ENCODE measurements at places on chromosomes 2 and 18. TPM values are rescaled to one million over a fixed set of nuclear protein-coding genes. Genes with fewer than 3 reads are reported as not detected.

The SS18 gene
- 48.4 TPM for total RNA-seq

The LOXHD1 gene
- total RNA-seq = not detected

The FAM228A gene
- total RNA-seq = not detected

The SP5 gene
- total RNA-seq = 1.7 TPM

The SKA1 gene
- total RNA-seq = 1.0 TPM

GRCh38 chr2:111679202-111679601 lies 204.8 kb downstream of the ANAPC1 start:
- DNase-seq = no peak

DNA sequence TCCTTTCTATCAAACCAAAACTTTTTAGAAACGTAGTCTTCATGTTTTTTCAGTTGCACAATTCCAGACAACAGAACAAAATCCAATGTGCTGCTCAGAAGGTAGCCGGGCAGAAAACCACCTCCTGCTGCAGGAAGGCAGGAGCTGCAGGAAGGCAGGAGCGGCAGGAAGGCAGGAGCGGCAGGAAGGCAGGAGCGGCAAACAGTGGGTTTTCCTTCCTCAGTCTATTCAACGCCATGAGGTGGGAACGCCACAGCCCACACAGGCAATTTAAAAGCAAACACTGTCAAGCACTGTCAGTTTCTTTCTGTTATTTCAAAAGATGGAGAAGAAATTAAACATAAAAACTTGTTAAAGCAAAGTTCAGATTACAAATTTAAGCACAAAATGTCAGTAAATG lies 601.2 kb upstream of the SALL3 start:
- DNase-seq = no peak

DNA sequence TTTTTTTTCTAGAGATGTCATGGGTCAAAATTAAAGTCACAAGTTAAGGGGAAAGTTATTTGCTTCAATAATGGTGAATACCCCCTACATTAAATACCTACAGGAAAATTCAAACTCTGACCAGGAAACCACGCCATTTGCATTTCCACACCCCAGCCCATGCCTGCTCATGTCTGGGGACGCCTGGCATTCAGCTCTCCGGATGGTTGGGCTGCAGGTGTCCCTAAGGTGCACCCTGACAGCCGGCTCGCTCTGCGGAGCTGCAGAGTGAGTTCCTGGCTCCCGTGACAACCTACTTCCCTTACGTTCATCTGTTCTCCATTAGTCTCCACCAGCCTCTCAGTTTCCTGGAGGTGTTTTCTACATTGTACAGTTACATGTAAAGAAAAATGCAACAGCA lies 122.7 kb upstream of the RIOK3 start:
- no peak for DNase-seq

DNA sequence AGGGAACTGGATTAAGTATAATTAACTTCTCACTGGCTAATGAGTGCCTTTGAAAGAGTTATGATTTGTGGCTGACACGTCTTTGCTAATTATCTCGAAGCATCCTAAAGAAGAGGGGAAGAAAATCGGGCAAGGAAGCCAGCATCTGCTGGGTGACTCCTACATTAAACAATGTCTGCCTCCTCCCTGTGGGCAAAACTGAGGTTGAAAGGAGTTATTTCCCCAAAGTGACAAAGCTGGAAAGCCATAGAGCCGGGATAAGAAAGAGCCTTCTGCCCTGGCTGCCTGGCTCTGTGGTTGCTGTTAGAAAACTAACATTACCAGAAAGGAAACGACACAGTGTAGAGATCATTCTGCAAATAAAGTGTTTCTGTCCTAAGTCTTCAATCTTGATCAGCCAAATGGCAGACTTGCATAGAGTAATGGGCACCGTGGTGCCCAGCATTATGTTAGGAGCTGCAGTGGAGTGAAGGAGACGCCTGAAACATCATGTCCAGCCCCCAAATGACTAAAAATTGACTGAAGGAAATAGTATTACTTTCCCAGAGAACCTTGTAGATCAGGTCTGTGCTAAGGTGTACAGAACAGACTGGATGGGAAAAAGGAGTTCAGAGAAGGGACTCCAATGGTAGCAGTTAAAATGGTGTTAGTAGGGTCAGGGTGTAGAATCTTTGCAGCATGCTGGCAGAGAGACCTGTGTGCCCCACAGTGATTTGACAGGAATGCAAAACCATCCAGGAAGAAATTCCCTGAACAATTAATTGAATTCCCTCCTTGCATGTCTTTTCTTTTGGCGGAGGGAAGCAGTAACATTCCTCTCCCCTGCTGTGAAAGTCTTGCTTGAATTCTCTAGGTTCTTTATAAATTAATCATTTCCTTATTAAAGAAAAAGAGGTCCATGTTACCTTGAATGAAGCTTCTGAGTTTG lies 44.4 kb downstream of the ALPK2 start:
- no peak for DNase-seq

DNA sequence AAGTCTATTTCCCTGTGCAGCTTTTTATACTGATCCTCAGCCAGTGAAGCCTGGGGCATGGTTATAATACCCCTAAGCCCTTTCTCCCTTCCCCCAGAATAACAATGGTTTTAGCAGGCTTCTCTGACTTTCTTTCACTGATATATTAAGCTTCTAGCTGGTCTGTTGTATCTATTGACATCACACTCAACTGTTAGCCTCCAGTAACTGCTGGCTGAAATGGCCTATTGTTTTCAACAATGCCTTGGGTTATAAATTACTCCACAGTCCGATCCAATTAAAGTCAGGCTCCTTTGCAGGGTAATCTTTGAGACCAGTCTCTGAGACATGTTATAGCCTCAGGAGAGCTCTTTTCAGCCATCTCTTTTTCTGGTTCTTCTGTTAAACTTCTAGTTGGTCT lies 2.9 kb upstream of the SLC9A4 start:
- no peak for DNase-seq

DNA sequence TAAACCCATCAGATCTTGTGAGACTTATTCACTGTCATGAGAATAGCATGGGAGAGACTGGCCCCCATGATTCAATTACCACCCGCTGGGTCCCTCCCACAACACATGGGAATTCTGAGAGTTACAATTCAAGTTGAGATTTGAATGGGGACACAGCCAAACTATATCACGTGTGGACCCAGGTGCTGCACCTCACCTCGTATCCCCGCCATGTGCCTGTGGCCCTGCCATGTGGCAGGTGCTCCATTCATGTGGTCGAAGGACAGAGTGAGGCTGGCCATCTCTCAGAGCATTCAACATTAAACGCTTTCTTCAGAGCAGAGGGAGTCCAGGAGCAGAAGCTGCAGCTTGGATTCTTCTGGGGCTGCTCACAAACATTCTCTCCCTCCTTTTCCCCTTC lies 32.3 kb downstream of the MROH2A start:
- DNase-seq = no peak

GRCh38 chr2:232537499-232537898 lies 2.0 kb upstream of the CHRNG start:
- no peak for DNase-seq

GRCh38 chr18:58049000-58049688 lies 5.1 kb downstream of the NEDD4L start:
- DNase-seq = no peak

GRCh38 chr2:127324635-127325034 lies 30.7 kb upstream of the ERCC3 start:
- no peak for DNase-seq

DNA sequence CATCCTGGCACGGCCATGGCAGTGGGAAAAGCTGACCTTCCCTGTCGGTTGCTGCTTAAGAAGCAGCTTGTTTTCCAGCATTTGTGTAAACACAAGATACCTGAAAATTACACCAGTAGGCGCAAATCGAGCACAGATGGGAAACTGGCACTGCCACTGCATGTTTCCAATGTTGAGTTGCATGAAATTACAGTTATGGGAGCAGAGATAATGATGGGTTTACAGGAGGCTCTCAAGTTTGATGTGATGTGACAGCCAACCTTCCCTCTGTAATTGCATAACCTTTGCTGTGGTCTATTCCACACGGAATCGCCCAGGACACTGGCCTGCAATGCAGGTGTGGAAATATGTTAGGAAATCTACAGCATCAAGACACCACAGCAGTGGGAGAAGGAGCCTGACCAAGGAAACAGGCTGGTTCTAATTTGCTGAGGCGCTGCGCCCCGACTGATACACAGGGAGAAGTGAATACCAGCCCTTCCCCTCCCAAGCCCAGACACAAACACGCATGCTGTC lies 17.4 kb downstream of the GPR45 start:
- no peak for DNase-seq

DNA sequence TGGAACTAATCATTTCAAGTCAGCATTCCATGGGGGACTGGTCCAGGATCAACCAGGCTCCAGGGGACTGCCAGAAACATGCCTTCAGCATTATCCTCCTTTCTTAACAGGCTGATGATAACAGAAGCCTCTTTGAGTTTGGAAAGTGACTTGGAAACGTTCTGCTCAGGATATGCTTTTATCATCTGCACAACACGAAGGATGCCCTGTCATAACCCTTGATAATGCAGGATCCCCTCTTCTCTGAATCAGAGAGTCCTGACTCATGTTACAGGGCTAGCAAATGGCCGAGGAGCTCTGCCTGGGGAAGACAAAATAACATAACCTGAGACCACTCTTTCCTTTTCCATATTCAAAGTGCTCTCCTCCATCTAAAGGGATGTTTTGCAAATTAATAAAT lies 6.7 kb downstream of the SCYGR3 start:
- no peak for DNase-seq

DNA sequence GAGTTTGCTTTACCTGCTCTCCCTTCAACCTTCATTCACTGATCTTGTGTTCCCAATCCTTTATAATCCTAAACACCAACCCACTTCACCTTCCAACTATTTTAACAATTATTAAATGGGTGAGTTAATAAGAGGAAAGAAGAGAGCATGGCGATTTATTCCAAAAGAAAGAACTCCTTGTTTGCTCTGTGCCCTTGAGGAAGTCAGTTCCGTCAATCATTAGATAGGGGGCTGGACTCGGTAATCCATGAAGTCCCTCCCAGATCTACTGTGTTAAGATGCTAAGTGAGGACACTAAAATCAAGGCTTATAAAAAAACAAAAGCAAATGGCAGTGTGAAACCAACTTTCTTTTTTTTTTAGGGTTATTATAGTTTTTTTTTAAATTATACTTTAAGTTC lies 589.9 kb downstream of the XIRP2 start:
- DNase-seq = no peak

DNA sequence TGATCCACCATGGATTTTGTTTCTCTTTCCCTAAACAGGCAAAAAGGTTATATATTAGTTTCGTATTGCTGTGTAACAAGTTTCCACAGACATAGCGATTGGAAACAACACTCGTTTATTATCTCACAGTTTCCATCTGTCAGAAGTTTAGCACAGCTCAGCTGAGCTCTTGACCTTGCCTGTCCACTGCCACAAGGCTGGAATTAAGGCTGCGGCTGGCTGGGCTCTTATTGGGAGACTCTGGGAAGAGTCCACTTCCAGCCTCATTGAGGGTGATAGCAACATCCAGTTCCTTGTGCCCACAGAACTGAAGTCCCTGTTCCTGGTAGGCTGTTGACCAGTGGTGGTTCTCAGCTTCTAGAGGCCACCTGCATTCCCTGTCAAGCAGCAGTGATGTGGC lies 120.4 kb downstream of the TPGS2 start:
- DNase-seq = no peak

DNA sequence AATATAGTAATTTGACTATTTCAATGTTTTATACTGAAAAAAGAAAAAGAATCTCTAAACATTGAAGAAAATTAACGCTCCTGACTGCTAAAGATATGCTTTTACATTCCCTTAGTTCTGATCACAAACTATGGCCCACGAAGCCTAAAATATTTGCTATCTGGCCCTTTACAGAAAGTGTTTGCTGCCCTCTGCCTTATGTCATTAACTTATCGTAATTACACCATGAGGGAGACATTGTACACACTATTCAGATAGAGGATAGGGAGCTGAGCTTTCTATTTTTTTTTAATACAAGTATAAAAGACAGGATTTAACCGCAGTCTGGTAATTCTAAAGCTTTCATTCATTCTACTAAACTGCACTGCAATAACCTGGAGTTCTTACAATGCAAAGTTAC lies 393.1 kb upstream of the DCC start:
- DNase-seq = no peak

- no peak for DNase-seq
Measured at GRCh38 chr2:147800316-147800715, 44.5 kb upstream of the ACVR2A start.

DNA sequence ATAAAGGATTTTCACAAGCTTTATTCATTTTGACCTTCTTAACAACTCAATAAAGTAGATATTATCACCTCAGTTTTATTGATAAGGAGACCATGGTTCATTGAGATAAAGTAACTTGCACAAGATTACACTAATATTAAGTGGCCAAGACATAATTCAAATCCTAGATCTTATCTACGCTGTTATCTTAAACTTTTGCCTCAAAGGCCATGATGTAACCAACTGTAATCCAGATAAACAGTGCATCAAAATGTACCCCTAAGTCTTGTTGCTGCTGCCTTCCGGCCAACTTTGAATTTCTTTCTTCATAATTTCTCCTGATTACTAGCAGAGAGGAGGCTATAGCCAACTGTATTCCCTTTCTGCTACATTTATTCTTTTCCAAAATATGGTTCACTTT lies 1094.8 kb upstream of the PIK3C3 start:
- no peak for DNase-seq

DNA sequence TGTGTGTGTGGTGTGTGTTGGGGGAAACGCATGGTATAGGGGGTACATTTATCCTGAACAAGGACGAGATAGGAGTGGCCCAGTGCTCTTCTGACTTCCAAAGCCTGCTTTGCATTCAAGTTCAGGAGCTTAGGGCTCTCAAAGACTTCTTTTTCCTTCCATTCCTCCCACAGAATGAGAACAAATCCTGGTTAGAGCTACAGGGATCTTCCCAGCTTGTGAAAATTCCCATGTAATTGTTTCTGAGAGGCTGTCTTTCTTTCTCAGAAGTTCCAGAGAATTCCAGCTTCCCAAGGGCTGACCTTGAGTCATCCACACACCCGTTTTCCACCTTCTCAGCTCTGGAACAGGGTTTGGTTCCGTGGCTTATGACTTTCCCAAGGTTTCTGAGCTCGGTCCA lies 38.9 kb downstream of the FASTKD2 start:
- DNase-seq = no peak

DNA sequence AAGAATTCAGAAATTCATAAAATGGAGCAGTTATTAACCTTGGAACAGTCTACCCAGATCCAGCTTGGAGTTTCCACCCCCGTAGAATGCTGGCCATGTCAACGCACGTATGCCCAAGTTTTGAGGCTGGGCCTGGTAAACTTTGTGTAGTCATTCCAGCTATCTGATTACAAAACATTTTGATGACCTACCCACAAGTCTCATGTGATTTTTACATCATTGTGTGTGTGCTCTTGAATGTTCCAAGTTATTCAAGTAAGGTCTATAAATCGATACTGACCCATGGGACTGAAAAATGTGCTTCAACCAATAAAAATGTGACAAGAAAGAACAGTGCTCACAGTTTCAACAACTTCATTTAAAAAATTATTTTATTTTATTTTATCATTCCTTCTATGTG lies 32.5 kb upstream of the ICOS start:
- DNase-seq = no peak

GRCh38 chr2:125092276-125093009 lies 1067.4 kb downstream of the CNTNAP5 start:
- DNase-seq = no peak
